NCI-H1694 treated with DMSO at 0.1 percent for 48 hours (cell line): ENCODE measurements at places on chromosomes 11 and 22.

GRCh38 chr22:20771918-20772625 lies 1.8 kb upstream of the SERPIND1 start:
- DNase-seq: no peak

GRCh38 chr11:77886401-77886800 lies 65.5 kb downstream of the AAMDC start:
- no peak for DNase-seq

DNA sequence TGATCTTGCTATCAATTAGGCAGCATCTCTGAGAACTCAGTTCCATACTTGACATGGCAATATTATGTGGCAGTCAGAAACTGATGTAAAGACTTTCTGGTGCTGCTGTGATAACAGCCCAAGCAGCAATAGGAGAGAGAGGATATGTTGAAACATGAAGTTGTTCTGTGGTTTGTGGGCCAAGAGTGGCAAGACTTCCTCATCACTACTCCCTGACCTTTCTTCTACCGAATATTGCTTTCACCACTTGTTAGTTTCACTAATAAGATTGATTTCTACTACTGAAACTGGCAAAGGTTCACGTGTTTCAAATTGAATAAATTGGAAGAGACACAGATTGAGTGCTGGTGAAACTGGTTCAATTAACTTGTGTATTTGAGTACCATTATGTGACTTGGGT lies 852.6 kb upstream of the RAG2 start:
- no peak for DNase-seq

- DNase-seq: peak; percentile 46
These were observed 84.9 kb downstream of the CTTN start for GRCh38 chr11:70483077-70483861.

- DNase-seq: no peak
These were observed 247.6 kb downstream of the CADM1 start for GRCh38 chr11:115256397-115257197.
